C1 segment of cervical spinal cord (tissue), 14 donors: ENCODE measurements at places on chromosomes 16 and 17.
A peak's percentile ranks its signal among the peaks of the same experiment; 100 is the strongest.

- DNase-seq, result no peak
These were observed 45.8 kb downstream of the ESRP2 start for GRCh38 chr16:68190081-68190480.

- DNase-seq, result no peak
These were observed 37.2 kb downstream of the GRIN2C start for GRCh38 chr17:74822335-74822938.

DNA sequence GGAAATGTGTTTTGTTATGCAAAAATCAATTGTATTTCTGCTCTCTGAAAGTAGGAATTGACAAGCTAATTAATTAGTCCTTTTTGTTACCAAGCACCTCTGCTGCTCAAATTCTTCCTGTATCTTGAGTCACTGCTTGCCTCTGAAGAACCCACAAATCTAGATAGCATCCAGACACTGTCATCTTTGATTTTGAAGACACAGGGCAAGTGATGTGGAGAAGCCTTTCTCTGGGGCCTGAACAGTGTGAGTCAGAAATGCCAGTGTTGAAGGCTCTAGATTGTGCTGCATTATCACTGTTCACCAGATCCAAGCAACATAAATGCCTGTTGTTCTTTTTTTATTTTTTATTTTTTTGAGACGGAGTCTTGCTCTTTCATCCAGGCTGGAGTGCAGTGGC, 10.9 kb upstream of the ST6GALNAC1 start:
- no peak for DNase-seq

DNA sequence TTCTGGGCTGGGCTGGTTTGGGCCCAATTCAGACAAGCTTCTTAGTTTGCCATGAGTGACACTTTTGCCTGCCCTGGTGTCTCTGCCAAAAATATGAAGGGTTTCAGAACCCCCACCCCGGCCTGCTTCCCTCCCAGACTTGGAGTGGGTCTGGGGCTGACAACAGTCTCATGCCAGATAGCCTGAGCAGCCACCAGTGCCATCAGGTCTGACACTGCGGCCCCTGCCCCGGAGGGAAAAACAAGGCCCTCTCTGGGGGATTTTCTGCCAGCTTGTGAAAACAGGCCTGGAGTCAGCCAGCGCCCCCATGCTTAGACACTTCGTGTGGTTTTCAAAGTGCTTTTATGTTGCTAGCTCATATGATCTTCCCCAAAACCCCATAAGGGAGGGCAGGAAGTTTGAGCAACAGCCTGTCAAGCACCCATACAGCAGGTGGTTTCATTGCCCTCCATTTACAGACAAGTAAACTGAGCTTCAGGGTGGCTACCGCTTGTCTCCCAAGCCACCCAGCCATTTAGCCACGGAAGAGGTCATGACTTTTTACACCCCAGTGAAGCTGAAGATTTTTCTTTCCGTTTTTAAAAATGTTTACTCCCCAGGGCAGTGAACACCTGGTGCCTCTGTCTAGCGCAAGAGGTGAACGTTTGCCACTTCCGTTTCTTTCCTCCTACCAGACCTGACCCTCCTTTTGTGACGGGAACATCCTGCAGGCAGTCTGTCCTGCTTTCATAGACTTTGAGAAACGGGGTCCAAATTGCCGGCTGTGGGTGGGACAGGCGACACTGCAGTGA, 300.6 kb downstream of the SEC14L1 start:
- no peak for DNase-seq

- DNase-seq, result no peak
These were observed 10.7 kb downstream of the BAIAP2 start for GRCh38 chr17:81045590-81046095.

DNA sequence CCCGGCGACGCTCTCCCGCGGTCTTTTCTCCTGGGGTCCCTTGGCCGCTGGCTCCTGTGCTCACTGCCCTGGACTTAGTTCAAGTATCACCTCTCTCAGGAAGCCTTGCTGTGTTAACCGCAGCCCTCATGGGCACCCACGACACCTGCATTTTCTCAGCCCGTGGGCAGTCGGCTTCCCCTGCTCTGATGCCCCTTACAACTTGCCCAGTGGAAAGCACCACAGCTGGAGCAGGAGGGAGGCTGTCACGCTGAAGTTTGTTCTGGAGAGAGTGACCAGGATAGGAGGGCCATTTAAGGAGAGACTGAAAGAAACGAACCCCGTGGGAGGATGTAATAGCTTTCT, 395 bp downstream of the STXBP4 start:
- DNase-seq, result peak; percentile 60

DNA sequence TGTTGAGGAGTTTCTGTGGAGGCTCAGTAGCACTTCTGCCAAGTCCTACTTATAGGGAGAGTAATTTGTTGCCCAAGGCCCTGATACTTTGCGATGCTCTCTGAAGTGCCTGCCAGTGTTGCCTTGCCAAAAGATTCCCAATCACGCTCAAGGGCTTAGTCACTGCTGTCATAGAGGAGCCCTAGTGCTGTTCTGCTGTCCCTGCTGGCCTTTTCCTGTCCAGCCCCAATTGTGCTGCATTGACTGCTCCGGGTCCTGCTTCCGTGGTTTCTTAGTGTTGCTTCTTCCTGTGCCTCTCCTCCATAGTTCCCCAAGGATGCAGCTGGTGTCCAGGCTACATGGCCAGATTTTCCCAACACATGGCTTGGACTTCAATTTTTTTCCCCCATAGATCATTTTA, 13.9 kb downstream of the NUP93 start:
- no peak for DNase-seq

GRCh38 chr17:42189651-42189965, 4.4 kb upstream of the HCRT start:
- no peak for DNase-seq

DNA sequence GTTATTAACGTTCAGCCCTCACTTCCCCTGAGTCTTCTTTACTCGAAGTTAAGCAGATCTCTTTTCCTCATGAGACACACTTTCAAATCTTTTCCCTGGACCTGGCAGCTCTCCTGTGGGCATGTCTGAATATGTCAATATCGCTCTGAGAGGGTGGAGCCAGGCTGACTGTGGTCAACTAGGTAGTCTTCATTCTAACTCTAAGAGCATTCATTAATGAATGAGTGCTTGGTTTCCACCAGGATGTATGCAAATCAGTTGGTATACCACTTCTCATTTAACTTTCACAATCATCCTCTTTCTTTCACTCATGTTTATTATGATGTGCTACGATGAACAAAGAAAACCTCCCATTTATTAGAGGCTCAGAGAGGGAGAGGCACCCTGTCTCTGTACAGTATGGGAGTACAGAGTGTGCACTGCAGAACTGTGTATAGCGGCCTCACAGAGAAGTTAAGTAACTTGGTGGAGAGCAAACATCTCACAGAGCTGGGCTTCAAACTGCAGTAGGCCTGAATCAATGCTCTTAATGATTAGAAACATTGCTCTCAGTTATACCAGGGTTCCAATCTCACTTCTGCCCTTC, 39.9 kb downstream of the OTOA start:
- DNase-seq, result no peak

GRCh38 chr17:80111702-80112470, 10.5 kb downstream of the GAA start:
- no peak for DNase-seq

- no peak for DNase-seq
These were observed 7.3 kb upstream of the CD300H start for GRCh38 chr17:74574489-74575142.

DNA sequence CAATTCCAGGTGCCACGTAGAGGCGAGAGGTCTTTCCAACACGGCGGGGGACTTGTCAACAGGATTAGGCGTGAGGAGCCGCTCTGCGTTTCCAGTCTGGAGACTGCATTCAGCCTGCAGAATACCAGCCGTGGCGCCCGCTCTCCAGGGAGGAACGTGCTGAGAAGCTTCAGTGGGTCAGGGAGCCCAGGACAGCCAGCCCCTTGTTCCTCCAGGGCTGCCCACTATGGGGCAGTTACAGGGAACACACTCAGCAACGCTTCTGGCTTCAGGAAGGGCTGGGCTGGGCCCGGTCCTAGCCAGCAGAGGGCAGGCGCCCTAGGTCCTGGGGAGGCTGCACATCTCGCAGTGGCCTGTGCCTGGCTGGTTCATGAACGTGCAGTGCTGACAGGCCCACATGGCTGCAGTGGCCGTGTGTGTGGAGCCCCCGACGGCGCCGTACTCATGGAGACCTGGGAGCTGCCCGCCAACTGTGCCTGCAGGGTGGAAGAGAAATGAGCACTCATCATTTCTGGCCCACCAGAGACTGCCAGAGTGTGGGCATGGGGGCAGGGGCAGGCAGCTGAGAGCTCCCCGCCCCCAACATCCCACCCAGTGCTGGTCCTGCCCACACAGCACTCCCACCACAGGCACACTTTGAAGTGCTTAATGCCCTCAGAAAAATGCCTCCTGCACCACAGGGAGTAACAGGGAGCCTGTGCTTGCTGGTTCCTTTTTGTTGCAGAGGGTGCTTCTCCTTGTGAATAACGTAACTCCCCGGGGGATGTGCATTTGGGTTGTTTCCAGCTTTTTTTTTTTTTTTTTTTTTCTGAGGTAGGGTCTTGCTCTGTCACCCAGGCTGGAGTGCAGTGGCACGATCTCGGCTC, 7.0 kb upstream of the FAAP100 start:
- no peak for DNase-seq

DNA sequence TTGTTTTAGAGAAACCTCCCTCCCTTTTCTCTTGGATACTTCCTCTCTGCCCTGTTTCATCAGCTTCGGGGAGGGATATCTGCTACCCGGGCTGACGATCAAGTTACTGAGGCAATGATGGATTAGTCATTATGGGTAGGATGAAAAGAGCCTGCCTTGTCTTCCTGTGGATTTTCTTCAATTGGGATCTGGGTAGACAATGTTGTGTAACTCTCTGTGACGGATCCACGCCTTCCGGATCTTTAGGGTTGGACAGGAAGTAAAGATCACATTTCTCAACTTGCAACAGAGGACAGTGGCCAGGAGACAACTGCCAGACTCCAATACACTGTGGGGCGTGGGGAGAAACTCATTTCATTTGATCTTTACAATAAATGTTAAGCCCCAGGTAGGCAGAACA, 11.3 kb upstream of the CHST6 start:
- DNase-seq, result peak; percentile 5

DNA sequence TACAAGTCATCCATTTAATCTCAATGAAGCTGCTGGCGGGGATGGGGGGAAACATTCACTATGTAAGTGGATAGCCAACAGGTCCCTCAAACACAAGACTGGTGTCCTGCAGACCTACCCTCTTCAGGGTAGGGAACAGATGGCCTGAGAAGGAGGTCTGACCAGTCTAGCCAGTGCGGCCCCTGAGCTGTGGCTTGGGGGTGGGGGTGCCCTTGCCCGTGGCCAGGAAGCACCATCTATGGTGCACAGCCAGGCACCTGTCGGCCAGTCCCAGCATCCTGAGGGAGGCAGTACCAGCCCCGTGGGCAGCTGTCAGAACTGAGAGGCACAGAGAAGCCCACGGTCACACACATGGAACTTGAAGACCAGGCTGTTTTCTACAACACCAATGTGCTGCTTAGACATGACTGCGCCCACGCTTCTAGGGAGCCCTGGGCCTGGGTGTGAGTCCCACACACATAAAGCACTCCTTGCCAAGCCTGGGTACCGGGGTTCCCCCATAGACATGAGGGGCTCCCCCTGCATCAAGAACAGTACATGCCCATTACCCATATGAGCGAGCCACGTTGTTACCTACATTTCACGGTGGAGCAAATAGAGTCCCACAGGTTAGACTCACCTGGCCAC, 40.9 kb downstream of the RMI2 start:
- no peak for DNase-seq

- no peak for DNase-seq
These were observed 211.7 kb downstream of the ZFHX3 start for GRCh38 chr16:72836181-72836580.

GRCh38 chr16:47469227-47469626, 8.1 kb downstream of the PHKB start:
- no peak for DNase-seq

GRCh38 chr17:78484271-78485246, 92.6 kb downstream of the DNAH17 start:
- DNase-seq, result peak; percentile 24

DNA sequence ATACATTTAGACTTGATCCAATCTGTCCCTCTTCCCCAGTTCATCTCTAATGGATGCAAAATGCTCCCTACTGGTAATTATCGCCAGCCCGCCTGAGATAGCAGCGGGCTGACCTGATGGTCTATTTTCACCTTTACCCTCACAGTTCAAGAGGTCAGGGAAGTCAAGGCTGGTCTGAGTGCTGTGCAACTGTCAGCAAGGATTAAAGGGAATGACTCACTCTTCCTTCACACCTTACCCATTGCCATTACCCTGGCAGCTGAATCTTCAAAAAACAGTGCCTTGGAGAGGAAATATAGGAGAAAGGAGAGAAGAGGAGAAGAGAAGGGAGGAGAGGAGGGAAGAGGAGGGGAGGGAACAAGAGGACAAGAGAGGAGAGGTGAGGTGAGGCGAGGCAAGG, 36.3 kb downstream of the GRB7 start:
- DNase-seq, result no peak

DNA sequence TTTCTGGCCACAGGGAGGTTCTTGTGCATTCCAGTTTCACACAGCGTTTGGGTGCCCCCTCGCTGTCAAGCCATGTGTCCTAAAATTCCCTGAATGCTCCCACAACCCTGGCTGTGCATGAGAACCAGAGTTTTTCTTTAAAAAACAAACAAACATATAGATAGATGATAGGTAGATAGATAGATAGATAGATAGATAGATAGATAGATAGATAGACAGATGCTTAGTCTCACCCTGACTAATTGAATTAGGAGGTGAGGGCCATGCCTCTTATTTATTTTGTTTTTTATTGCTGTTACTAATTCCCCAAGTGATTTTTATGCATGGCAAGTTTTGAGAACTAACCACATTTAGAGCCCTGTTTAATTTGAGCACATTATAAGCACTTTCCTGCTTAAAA, 32.2 kb downstream of the PRSS54 start:
- no peak for DNase-seq

DNA sequence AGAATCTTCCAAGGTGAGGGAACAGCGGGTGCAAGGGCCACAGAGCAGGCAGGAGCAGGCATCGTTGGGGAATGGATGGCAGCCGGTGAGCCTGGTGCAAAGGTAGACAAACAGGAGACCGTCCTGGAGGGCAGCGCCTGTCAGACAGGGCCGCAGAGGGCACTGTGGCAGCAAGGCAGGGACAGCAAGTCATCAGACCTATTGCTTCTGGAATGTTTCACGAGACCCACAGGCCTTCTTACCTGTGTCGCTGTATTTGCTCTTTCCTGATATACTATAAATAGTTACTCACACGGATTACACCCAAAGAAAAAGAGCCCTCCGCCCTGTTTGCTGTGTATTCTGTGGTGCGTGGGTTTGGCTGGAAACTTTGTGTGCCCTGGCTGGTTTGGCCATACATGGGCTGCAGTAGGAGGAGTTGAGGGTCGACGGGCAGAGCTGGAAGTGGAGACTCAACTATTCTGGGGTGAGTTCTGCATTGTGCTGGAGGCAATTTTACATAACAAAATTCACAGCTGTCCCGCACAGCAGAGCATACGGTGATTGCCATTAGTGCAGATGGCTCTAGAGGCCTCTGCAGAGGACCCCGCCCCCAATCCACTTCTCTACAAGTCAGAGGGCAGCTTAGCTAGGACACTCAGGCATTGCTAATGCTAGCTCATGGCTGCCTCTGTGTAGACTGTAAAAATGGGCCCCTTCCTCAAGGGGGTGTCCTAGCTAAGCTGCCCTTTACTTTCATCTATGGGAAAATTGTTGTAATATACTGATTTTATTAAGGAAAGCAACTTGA, 18.6 kb upstream of the POLR3E start:
- DNase-seq, result no peak
